ENCODE measurements at places on chromosomes 3 and 15. TPM values are rescaled to one million over a fixed set of nuclear protein-coding genes. Genes with fewer than 3 reads are reported as not detected.

Gene TM4SF1
- total RNA-seq: 906 TPM

Gene KIF9
- 12.5 TPM for total RNA-seq

Gene GCNT3
- not detected for total RNA-seq

Gene TMEM45A
- total RNA-seq: 4.6 TPM

Gene HIGD2B
- not detected for total RNA-seq

Gene SI
- total RNA-seq: not detected

Gene PLA2G4D
- total RNA-seq: not detected

Gene CCR5
- total RNA-seq: not detected

Gene STXBP5L
- not detected for total RNA-seq

Gene SCN5A
- total RNA-seq: 23.7 TPM

Gene EFCC1
- 0.13 TPM for total RNA-seq

Gene OCA2
- total RNA-seq: not detected

Gene CD276
- total RNA-seq: 60.9 TPM

Gene RTP3
- total RNA-seq: not detected

Gene LTK
- total RNA-seq: 0.13 TPM

Gene HESX1
- total RNA-seq: 0.40 TPM

Gene PRSS50
- not detected for total RNA-seq

Gene CADPS
- not detected for total RNA-seq

Gene GPR27
- total RNA-seq: 0.07 TPM

Gene SH2D7
- total RNA-seq: not detected

Gene TAGLN3
- not detected for total RNA-seq

Gene XIRP1
- total RNA-seq: not detected

Gene RTP4
- total RNA-seq: not detected

Gene SPATA12
- total RNA-seq: 0.07 TPM

Gene NR2E3
- 0.27 TPM for total RNA-seq
